ENCODE measurements at places on chromosomes 5 and 9.

DNA sequence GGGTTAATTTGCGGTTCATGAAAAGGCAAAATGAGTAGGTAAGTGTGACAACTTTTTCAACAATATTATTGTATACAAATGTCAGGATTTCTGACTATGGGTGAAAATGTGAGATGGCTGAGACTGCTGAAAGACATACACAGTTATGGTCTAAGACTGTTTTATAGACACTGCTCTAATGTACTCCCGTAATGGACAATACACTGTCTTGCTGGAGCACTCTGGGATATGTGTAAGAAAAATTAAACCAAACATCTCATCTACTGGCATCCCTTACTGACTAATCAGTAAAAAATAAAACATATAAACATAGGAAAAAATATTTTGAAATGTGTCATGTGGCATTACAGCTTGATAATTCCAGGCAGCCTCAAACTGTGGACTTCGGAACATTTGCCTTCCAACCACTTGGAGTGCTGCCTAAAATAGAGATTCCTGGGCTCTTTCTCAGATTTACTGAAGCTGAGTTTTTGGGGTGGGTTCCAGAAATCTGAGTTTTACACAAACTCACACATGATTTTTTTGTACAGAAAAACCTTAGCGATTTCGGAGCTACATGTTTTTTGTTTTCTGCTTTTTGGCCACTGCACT lies 233.9 kb upstream of the TBCA start:
- no peak for DNase-seq

- DNase-seq, result no peak
These were observed 9.7 kb upstream of the C9orf152 start for GRCh38 chr9:110217656-110218099.

DNA sequence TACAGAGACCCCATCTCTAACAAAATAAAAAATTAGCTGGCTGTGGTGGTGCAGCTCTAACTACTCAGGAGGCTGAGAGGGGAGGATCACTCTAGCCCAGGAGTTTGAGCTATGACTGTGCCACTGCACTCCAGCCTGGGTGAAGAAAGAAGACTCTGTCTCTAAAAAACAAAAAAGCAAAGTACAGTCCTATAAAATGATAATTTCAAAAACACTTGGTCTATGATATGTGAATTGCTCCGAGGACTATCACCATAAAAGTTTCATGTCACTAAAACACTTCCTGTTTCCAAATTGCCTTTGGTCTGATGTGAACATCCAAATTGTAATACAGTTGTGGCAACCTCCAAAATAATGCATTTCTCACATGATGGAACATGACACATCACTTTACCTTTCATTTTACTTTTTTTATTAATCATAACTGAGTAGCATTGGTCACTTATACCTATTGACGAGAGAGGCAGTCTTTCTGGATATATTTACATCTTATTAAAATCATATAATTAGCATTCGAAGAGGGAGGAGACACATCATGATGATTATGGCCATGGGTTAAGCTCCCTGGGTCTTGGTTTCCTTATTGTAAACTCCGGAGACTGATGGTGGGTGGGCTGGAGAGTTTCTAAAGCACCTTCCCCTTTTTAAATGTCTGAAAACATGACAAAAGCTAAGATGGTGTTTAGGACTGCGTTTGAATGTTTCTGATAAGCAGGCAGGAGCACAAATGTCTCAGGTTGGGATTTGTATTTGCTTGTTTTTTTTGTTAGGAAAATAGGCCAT lies 25.8 kb upstream of the CD180 start:
- no peak for DNase-seq

GRCh38 chr9:121924700-121925099 lies 168.4 kb downstream of the TTLL11 start:
- no peak for DNase-seq

DNA sequence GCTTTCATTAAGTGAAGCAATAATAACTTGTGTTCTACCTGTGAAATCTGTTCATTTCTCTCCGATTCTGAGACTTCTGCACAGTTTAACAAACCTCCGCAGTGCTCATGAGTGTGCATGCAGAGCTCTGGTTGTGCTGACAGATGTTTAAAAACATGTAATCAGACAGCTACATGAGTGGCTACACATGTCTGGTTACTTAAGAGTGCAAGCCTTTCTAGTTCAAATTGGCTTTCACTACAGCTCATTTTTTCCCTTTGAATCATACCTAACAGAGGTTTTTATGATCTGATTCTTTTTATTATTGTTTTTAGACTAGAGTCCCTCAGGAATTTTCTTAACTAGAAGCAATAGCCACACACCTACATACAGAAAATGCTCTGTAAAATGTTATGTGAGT lies 310.2 kb downstream of the ARRDC3 start:
- no peak for DNase-seq

DNA sequence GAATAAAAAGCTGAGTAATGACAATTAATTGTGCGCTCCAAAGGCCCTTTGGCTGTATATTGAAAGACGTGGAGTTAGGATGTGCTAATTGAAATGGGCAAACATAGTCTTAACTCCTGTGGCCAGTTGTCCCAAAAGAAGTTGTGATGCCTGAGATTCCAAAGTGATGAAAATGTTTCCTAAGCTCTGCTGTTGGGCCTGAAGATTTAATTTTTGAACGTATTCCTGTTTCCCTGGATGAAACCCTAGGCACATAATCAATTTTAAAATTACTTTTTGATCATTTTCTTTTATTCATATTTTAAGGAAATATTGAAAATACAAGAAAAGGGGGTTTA lies 87.9 kb downstream of the PRDM6 start:
- DNase-seq, result no peak
